NCI-H1694 treated with DMSO at 0.1 percent for 48 hours (cell line): ENCODE measurements at places on chromosomes 16 and 17.

DNA sequence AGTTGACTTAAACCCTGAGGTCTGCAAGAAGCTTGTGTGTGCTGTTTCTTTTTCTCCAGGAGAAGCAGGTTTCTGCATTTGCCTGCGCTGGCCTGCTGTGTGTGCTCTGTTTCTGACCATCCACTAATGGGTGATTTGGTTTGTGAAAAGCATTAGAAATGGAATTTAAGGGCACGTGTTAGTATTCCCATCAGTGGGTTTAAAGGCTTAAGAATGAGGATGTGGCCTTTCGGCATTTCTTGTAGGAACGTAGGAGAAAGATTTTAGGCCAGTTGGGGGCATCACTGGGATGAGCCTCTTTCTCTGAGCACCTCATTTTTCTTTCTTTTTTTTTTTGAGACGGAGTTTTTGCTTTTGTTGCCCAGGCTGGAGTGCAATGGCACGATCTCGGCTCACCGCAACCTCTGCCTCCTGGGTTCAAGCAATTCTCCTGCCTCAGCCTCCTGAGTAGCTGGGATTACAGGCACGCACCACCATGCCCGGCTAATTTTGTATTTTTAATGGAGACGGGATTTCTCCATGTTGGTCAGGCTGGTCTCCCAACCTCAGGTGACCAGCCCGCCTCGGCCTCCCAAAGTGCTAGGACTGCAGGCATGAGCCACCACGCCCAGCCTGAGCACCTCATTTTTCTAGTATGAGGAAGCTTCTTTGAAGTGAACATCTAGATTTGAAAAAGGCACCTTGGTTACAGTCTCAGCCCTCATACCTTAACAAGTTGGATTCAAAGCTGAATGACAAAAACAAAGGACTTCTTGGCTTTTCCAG is 110.3 kb downstream of the BANP start:
- DNase-seq = no peak

GRCh38 chr17:9002227-9002605 is 19.1 kb upstream of the NTN1 start:
- DNase-seq = no peak

GRCh38 chr17:61570118-61570517 is 20.9 kb downstream of the NACA2 start:
- no peak for DNase-seq

GRCh38 chr16:81623365-81624102 is 155.6 kb upstream of the PLCG2 start:
- DNase-seq = peak; percentile 61

DNA sequence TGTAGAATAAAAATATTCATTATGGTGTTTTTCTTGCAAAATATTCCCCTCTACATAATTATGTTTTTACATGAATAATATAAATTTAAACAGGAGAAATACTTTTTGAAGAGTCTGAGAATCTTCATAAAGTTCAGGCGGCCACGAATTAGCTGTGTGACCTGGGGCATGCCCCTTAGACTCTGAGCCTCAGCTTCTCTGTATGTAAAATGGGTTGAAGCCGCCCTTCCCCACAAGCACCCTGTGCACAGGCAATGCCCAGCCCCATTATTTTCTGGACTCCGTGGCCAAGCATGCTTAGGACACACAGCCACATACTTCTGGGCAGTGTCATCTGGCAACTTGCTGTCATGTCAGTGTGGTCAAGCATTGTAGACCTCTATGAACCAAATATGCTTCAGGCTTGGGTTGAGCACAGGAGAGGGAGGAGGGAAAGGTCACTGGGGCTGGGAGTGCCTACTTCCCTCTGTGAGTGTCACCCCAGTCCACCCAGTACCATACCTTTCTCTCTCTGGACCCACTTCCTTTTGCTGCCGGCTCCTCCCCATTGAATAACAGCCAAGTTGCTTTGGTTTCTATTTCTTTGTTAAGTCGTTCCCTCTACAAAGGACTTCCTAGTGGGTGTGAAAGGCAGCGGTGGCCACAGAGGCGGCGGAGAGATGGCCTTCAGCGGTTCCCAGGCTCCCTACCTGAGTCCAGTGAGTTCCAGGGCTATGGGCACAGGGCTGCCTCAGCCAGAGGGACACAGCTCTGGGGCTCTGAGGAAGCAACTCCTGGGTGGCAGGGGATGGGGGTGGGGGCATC is at the start of gene LGALS9:
Gene LGALS9, plus strand, starts transcription at position 582 of the 804 bp plus-strand sequence. Its CDS starts 78 bp downstream, at position 660.
- DNase-seq = no peak

GRCh38 chr17:35735036-35735805 is 3.8 kb downstream of the RASL10B start:
- DNase-seq = no peak

DNA sequence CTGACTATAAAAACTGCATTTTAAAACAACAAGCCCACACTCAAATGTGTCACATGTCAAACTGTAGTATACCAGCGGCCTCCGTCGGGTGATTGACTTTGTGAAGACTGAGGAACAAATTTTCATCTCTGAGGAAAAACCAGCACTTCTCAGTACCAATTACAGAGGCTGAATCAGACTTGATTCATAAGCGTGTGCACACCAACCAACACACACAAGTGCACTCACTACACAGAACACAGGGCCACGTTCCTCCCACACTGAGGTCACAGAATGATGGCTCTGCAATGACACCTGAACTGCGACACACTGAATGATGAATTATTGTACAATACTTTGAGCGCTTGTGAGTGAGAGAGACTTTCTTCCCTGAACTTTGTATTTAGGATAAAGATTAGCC is 29.6 kb downstream of the XPO6 start:
- DNase-seq = no peak

DNA sequence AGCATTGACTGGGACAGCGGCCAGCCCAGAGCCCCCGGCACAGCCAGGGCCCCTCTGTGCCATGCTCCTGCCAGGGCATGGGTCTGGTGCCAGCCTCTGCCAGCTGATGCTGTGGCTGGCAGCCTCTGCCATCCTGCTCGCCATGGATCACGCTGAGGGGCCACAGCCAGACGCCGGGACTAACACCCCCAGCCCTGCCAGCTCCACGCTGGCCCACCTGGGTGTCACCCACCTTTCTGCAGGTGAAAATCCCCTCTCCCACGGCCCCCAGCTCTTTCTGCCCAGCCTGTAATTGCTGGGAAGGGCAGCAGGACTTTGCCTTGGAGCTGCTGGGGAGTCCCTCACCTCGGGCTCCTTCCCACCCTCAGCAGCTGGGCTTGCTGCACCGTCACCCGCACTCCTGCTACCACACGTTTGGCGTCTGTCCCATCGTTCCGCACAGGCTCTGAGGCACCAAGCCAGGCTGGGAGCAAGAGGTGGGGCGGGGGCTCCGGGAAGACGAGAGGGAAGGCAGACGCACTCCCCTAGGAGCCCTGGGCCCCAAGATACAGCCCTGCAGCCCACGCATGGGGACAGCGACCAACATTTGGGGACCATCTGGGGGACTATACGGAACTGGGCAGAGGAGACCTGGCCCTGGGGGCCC is 42.0 kb upstream of the ACSF3 start:
- peak; percentile 30 for DNase-seq

DNA sequence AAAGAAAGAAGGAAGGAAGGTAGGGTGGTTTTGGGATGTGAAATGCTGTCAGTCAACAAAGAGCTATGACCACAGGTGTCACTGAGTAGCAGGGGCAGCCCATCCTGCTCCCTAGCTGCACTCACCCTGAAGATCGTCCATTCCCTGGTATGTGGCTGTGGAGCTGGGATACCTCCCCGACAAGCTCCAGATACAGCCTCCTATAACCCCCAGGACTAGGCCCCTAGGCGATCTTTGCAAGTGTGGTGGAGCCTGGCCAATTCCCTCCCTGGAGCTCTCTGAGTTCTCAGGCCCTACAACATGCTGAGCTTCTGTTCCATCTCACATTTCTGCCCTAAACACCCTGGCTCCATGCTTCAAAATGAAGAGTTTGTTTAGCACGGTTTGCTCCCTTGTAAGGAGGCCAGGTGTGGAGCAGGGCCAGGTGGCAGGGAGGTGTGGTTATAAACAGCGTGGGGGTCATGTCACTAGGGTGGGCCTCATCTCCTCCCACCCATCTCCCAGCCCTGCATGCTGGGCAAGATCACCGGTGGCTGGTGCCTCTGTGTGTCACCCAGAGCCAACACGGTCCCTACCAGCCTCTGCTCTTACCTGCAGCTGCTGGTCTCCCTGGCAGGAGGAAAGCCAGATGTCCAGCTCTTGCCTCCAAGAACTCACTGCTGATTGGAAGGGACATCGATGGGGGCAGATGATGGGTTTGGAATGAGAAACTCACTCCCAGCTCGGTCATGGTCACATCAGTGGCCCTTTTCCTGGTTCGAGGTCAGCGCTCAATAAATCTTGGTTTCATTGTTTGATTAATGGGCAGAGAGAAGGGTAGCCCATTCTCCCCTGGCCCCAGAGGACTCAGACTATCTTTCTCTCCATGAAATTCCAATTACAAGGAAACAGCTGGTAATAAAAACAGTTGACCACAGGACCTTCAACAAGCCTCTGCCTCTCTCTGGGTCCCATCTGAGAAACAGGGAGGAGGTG is 511.0 kb upstream of the CDH5 start:
- no peak for DNase-seq

DNA sequence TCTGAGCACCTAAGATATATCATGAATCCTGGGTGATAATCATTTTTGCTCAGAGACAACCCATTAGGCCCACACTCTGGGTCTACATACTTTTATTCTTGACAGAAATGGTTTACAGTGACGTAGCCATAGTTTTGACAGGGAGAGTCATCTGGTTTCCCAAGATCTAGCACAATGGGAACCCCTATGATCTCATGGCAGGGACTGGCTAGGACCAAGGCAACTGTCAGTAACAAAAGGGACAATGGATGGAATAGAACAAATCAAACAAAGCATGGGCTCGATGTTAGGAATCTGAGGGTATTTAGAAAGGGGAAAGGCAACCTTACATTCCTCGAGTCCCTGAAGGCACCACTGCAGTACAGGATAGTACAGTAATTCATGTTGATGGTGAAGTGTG is 20.5 kb downstream of the CFAP97D1 start:
- no peak for DNase-seq

GRCh38 chr17:13283606-13284005 is 265.8 kb upstream of the ELAC2 start:
- no peak for DNase-seq

GRCh38 chr16:31138621-31139578 is 3.4 kb upstream of the PRSS8 start:
- DNase-seq = no peak

DNA sequence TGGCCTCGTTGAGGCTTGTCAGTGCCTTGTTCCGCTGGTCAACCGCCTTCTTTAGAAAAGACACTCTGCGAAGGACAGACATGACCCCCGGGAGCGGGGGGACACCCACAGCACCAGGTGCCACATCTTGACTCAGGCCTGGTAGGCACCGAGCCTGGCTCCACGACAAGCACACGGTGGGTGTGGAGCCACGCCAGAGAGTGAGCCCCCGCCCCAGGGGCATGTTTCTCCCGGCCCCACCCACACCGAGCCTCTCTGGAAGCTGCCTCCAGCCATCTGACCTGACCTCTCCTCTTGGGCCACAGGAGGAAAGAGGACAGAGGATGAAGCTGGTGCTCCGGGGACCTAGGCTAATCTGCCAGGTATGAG is 4.6 kb downstream of the FAAP100 start:
- DNase-seq = no peak

- DNase-seq = no peak
Observed at GRCh38 chr17:2850991-2851390, 54.8 kb downstream of the RAP1GAP2 start.

DNA sequence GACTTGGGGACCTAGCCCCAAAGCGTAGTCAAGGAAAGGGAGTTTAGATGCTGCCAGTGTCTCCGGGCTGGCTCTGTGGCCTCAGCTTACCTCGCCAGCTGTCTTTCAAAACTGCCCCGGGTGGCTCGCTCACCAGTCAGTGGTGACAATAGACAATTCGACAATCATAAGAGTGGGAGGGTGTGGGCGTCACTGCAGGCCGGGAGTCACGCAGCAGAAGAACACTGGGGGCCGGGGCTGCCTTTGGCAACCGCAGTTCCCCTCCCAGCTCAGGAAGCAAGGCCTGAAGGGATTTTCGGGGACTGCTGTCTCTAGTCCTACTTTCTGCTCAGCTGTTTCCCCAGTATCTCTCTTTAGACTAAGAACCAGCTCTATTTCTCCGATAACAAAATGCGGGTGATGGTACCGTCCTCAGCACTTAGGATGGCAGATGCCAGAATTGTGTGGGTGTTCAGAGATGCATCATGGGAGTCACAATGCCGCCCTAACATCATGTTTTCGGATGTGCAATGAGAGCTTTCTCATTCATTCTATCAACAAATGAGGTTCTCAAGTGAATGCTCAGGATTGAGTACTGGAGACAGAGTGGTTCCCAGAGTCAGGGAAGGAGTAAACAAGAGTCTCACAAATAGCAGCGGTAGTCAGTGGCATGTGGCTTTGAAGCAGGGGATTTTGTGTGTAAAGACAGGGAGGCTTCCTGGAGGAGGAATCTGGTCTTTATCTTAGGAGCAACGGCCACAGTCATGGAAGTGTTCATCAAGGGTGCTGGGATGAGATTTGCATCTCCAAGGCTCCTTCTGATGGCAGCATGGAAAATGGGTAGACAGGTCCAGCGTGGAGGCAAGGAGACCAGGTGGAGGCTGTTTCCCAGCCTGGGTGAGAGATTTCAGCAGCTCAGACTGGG is 93.1 kb downstream of the ZDHHC7 start:
- DNase-seq = no peak

DNA sequence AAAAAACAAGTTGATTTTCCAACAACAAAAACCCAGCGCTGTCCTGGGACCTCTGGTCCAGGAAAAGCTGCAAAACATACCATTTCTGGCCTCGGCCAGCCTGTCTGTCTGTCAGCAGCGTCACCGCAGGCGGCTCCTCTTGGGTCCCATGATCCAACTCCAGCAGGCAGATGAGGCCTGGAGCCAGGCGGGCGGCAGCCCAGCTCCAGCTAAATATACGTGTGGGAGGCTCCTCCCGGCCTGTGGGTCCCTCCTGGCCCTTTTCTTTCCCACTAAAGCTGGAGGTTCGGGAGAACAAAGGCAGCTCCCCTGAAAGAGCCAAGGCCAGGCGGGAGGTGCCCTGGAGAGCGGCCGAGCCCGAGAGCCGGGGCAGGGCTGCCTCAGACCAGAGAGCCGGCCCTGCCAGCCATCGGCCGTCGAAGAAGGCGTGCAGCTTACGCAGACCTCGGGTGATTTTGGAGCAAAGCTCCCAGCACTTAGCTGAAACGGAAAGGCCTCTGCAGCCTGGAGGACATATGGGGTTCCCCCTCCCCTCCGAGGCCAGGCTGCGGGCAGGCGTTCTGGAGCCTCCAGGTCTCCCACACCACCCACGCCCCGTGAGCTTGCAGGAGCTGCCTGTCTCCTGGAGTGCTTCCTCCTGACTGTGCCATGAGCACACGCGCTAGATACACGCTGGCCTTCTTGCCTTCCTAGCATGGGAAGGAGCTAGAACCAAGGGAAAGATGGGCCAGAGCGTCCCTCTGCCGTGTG is 19.9 kb upstream of the JPH3 start:
- no peak for DNase-seq

GRCh38 chr17:28001149-28001548 is 41.3 kb upstream of the NLK start:
- no peak for DNase-seq

DNA sequence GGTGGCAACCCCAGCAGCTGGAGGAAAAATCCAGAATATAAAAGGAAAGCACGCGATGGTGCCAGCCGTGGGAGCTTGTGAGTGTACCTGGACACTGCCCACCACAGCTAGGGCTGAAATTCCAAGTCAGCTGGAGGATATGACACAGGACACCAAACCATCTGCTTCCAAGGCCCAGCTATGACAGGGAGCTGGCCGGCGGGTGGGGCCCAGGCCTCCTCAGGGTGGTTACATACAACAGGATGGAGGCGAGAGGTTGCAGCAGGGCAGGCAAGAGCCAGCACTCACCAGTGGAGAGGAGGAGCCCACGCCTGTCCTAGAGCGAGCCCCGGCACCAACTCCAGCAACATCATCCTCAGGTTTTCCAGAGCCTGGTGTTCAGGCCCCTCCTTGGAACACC is 163.2 kb upstream of the RPL38 start:
- DNase-seq = no peak

- DNase-seq = peak; percentile 85
Observed at GRCh38 chr16:79286646-79287423, 313.7 kb downstream of the MAF start.
